ENCODE measurements at places on chromosomes 11 and 22.
A peak's percentile ranks its signal among the peaks of the same experiment; 100 is the strongest.

GRCh38 chr11:10273738-10274137, 20.3 kb downstream of the SBF2 start:
- no peak for DNase-seq

- DNase-seq, result no peak
These were observed 10.7 kb upstream of the SEC14L6 start for GRCh38 chr22:30557243-30557642.

GRCh38 chr11:92264350-92264749, 39.7 kb downstream of the FAT3 start:
- DNase-seq, result no peak

- peak; percentile 33 for DNase-seq
These were observed 18.1 kb upstream of the INCENP start for GRCh38 chr11:62105667-62106191.

DNA sequence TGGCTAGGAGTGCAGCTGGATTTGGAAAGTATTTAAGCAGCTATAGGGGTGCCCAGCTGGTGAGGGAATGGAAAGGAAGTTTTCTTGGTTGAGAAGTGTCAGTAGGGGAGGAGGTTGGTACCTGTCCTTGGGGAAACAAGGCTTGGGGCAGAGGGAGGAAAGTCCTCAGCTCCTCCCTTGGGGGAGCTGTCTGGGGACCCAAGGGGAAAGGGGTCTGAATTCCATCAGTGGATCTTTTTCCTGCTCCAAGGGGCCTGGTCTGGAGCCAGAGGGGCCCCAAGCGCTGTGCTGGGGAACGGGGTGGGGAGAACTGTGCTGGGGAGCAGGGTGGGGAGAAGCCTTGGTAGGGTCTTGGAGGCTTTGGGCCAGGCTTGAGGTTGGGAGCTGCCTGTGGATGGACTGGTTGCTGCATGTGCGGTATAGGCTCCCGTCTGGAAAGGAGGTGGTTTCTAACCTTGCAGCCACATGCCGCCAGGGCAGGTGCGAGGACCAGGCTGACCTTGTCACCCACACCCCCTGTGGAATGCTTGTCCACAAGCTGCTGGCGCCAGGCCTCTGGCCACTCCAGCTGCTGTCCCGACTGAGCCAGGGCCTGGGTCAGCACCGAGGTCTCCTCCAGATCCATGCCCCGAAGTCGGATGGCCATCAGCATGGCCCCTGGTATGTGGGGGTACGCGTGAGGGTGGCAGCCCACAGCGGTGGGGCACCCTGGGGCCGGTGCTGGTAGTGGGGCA, 963 bp downstream of the TYMP start:
- DNase-seq, result no peak

- DNase-seq, result no peak
These were observed 10.5 kb downstream of the OR5D16 start for GRCh38 chr11:55849037-55849436.

DNA sequence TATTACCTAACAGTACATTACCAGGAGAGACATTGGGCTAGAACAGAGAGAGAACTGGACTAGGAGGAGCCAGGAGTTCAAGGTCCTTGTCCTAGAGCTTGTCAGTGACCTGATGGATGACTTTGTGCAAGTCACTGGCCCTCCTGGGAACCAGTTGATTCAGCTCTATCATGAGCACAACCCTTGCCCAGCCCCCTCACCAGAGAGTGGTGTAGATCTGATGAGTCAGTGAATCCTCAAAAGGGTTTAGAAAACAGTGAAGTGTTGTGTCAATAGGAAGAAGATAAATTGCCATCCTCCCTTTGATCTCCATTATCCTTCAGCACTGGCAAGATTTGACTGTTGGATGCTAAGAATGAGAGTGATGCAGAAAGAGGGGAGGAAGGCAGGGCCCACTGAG, 24.3 kb downstream of the NEU3 start:
- no peak for DNase-seq

GRCh38 chr11:131486937-131487635, 116.7 kb downstream of the NTM start:
- DNase-seq, result no peak

GRCh38 chr22:46646531-46647215, 26.5 kb downstream of the GRAMD4 start:
- no peak for DNase-seq

DNA sequence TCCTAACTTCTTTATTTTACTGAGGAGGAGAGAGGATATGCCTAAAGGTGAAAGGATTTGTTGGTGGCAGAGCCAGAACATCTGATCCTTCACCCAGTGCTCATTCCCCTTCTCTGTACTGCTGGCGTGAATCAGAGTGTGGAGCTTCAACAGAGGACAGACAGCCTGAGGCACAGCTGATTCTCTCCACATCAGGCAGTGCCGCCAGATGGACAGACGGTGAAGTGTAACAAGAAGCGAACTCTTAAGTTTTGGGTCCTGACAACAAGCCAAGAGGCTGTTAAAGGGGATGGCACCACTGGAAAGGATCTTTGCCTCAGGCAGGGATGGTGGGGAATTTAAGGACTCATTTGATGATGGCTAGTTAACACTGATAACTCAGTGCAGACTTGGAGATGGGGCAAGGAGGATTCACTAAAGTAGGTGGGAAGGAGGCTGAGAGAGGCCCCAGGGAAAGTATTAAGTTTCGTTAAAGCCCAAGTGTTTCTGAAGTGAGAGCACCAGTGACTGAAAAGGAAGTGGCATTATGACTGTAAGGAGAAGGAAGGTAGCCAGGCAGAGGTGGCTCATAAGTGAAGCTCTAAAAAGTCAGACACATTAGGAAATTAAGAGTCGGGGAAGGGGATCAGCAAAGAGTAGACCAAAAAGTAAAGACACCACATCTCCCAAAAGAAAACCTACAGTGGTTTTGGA, 81.3 kb downstream of the CLPB start:
- DNase-seq, result peak; percentile 86

DNA sequence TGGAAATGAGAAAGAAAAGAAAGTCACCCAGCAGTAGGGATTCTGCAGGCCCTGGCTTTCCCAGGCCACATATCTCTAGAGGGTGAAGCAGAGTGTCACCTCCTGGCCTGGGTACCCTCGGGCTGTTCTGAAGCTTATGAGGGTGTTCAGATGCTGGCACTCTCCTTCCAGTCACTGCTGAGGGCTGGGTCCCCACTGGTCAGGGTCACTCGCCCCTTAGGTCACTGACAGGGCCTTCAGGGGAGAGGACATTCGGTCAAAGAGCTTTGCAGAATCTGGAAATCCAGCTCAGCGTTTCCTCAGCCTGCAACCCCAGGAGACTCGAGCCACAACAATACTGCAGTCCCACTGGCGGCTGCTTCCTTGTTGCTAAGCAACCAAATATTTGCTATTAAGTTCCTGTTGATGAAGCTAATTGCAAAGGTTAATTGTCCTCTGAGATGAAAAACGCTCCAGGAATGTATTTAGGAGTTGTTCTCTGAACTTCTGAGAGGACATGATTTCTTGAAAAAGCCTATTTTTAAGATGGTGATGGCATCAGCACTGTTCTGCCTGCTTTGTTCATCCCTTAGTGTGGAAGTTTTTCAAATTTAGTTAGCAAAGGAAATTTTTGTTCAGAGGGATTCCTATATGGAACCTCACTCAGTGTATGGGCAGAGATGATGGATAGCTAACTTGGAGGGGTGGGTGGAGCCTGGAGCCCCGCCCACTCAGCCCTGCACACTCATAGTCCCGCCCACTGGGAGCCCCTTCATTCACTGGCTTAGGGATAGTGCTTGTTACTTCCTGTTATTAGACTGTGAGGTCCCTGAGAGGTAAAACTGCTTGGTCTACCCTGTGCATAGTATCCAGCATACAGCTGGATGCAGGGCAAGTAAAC, 109.2 kb downstream of the CSNK2A3 start:
- no peak for DNase-seq

- DNase-seq, result no peak
These were observed 240.2 kb downstream of the TBC1D22A start for GRCh38 chr22:47002692-47003091.

GRCh38 chr11:13119941-13120520, 110.9 kb downstream of the RASSF10 start:
- DNase-seq, result no peak

DNA sequence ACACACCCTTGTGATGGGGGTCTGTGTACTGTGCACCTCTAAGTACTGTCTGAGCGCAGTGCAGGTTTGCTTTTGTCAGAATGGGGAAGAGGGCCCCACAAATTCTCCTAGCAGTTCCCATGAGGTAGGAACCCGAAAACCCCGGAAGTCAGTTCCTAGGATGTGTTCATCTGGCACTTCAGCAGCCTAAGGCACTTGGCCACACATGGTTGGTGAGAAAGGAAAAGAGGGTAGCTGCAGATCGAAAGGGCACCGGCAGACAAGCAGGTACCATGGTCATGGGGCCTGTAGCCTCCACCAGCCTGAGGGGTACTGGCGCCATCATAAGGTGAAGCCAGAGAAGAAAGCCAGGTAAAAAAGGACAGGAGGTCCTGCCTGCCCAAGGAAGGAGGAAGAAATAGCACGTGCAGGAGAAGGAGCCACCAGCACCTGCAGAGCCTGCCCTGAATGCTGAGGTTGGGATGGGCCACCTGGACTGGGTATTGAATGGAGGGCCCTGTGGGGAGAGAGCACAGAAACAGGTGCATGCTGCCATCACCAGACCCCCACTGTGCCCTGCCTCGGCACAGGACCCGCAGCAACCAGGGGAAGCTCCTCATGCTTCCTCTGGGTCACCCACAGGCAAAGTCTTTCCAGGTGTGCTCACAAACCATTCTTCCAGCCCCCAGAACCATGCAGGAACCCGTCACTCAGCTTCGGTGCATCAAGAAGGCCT, 8.1 kb upstream of the CASTOR1 start:
- DNase-seq, result no peak

- DNase-seq, result peak; percentile 72
These were observed 3.9 kb downstream of the SH3BP1 start for GRCh38 chr22:37643225-37643847.

DNA sequence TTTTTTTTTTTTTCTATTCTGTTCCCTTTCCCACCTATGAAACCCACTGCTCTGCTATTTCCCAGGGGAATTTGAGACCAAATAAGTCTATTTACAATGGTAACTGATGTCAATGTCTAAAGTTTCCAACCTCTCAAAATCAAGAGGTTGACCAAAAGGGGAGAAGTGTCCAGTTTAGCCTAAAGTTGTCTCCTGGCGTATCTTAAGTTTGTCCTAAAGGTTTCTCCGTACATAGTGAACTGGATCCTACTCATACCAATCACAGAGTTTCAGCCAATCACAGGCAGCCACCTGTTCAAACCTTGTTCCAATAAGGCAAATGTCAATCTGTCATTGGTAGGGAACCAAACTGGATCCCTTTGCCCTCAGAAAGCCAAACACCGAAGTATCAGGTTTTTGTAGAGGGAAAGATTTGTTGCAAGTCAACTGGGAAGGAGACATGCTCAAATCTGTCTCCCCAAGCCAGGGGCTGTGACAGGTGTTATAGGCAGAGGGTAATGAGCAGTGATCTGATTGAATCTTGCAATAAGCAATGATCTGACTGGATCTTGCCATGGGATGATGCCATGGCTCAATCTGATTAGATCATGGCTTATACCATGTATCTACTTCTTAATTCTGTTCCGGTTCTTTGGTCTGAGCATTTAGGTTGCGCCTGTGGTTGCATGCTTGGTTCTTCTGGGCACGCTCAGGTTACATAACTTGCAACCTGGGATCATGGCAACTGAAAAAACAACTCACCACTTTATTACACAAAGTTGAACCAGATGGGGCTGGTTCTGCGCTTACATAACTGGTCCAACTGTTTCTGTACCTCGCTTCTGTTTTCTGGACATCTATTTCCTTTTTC, 1.1 kb upstream of the VPS37C start:
- peak; percentile 45 for DNase-seq

DNA sequence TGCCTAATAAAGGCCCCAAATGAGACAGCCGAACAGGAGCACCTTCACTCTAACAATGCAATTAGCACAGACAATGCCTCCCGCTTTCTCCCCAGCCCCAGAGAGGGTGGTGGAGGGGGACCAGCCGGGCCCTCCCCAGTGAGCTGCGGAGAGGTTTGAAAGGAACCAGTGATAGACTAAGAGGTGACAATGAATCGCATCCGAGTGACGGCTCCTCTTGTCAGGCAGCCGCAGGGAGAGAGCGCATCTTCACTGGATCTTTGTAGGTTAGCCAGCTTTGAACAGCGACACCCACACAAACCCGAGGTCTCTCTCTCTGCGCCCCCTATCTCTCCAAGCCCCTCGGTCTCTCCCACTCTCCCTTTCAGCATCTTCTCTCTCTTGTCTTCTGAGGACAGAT, 28.0 kb downstream of the FLRT1 start:
- no peak for DNase-seq

GRCh38 chr22:46007003-46007847, 30.3 kb upstream of the WNT7B start:
- peak; percentile 93 for DNase-seq

GRCh38 chr11:78211565-78211964, 22.8 kb downstream of the USP35 start:
- DNase-seq, result no peak

- DNase-seq, result no peak
These were observed 24.4 kb downstream of the TPBGL start for GRCh38 chr11:75264971-75265370.

DNA sequence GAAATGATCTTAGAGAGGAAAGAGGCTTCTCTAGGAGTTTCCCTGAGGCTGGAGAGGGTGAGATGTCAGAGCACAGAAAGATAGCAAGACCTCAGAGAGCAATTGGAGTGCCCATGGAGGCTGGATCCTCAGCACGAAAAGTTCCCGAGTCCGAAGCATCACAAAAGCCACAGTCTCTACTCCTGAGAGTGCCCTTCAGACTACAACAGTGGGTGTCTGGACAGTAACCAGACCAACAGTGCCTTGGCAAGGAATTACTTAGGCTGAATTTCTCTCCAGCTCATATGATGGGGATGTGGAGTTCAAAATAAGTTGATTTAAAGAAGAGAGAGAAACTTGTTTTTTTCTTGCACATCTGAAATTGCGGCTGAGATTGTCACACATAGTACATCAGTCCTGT, 31.9 kb upstream of the PSMA1 start:
- DNase-seq, result no peak

DNA sequence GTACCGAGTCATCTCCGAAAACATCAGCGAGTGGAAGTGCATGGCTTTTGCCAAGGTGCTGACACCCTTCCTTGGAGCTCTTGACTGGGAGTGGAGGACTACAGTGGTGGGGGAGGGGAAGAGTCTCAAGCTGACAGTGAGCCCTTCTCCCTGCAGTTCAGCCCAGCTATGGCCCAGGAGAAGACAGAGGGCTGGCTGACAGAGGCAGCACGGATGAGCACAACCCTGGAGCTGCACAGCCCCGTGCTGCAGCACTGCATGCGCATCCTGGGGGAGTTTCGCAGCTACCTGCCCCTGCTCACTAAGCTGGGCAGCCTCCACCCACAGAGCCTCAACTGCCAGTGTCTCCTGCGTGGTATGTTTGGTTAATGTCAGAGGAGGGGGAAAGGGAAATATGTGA, 41.4 kb downstream of the DNHD1 start:
- no peak for DNase-seq

- DNase-seq, result no peak
These were observed 243.7 kb downstream of the BRD1 start for GRCh38 chr22:49583886-49584505.

- peak; percentile 98 for DNase-seq
These were observed 560.8 kb downstream of the ETS1 start for GRCh38 chr11:128026596-128026995.

Measured in EL (cell line).